ENCODE measurements at places on chromosomes 12 and 14. TPM values are rescaled to one million over a fixed set of nuclear protein-coding genes. Genes with fewer than 3 reads are reported as not detected.

- DNase-seq, result no peak
These were observed 1.1 kb upstream of the YY1 start for GRCh38 chr14:100237735-100238418.

The HOXC4 gene
- 55.5 TPM for polyA plus RNA-seq

- no peak for DNase-seq
These were observed 62.9 kb upstream of the ATP2A2 start for GRCh38 chr12:110217996-110218674.

- no peak for DNase-seq
These were observed at the start of gene NGB for GRCh38 chr14:77271113-77271710. Gene NGB, minus strand, starts transcription at chr14:77271206. Its CDS starts 269 bp downstream, at chr14:77270937.

- no peak for DNase-seq
These were observed 6.0 kb downstream of the RAD9B start for GRCh38 chr12:110508071-110508586.

- no peak for DNase-seq
These were observed 16.9 kb downstream of the OR6S1 start for GRCh38 chr14:20624495-20625070.

DNA sequence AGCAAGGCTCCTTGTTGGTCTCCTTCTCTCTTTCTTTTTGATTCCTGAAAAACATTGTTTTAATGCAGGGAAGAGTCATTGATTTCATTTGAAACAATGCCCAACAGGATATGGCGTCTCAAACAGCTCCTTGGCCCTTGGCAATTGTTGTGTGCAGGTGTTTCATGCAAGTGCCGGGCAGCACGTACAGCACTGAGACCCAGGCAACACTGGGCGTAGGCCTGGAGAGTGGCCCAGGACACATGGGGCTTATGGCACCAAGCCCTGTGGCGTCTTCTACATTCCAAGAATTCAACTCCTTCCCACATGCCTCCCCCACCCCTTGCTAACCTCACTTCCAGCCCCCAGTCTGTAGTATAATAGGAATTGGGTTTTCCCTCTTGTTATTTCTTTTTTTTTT is 230.4 kb downstream of the SPTSSA start:
- DNase-seq, result no peak

The FUT8 gene
- 18.4 TPM for polyA plus RNA-seq

- no peak for DNase-seq
These were observed 24.1 kb upstream of the RAB35 start for GRCh38 chr12:120140603-120141002.

All from left kidney (tissue), 8 donors.